ENCODE measurements at places on chromosomes 16 and 17.

- DNase-seq, result no peak
These were observed 25.7 kb downstream of the CMTM4 start for GRCh38 chr16:66670691-66671388.

DNA sequence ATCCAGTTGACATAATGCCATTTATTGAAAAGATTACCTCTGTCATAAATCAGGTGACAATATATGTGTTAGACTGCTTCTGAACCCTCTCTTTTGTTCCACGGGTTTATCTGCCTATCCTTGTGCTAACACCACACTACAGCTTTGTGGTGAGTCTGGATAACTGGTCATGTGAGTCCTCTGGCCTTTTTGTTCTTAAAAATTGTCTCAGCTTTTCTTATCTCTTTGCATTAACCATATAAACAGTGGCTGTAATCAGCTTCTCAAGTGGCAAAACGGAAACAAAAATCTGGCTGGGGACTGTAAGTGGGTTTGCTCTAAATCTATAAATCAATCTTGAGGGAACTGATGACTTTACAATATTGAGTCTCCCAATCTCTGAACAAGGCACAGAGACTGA, 44.6 kb downstream of the STX8 start:
- DNase-seq, result no peak

DNA sequence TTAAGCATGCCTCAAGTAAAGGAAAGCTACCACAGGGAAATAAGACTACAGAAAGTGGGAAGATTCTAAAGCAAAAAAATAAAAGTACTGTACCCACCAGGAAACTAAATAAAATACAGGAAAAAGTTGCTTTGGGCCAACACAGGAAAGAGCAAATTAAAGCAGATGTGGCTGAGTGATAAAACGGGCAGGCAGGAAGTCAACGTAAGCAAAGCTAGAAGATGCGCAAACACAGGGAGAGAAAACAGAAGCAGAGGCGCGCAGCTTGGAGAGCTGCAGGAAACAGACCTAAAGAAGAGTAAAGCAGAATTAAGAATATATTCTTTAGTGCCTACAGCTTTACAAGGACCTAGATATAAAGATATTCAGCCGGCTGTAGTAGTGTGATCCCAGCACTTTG, 21.7 kb downstream of the USP36 start:
- DNase-seq, result no peak

DNA sequence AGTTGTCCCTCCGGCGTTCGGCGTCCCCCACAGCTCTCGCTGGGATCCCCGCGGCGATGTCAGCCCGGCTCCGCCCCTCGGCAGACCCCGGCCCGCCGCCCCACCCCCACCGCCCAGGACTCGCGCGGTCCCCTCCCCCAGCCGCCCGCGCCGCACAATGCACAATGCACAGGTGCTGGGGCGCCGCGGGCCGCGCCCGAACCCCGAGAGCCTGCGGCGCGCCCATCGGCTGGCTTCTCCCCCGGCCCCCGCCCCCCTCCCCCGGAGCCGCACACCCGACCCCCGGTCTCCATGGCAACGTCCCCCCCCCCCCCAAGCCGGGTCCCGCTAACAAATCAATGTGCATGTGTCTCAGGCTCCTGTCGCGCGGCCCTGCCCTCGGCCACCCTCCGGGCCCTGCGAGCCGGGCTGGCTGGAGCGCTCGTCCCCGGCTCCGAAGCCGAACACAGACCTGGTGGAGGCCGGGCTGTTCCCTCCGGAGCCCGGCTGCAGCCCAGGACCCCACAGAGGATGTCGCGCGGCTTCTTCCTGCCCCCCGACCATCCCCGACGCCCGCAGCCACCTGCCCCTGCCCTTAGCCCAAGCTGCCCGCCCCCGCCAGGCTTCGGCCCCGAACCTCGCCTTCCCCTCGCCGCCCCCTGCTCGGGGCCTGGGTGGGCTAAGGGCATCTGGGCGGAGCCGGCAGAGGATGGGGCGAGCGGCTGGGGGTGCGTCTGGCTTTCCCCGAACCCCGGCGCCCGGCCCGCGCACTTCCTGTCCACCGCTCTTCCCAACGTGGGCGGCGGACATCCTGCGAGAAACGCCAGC, 818 bp upstream of the CBX8 start:
- DNase-seq, result peak; percentile 36

DNA sequence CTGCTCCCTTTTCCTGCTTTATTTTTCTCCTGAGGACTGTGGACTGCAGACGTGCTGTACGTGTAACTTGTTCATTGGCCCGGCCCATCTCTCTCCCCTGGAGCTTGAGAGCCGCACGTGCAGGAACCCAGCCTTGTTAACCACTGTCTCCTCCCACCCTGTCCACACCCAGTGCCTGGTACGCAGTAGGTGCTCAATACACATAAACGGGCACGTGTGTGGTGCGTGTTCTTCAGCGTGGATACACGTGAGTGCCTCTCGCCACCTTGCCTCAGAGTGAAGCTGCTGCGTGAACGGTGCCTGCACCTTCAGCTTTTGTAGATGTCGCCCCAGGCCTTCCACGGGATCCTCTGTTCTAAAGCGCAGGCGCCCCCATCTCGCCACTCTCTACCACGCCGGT, 96.3 kb upstream of the CHMP6 start:
- DNase-seq, result no peak

DNA sequence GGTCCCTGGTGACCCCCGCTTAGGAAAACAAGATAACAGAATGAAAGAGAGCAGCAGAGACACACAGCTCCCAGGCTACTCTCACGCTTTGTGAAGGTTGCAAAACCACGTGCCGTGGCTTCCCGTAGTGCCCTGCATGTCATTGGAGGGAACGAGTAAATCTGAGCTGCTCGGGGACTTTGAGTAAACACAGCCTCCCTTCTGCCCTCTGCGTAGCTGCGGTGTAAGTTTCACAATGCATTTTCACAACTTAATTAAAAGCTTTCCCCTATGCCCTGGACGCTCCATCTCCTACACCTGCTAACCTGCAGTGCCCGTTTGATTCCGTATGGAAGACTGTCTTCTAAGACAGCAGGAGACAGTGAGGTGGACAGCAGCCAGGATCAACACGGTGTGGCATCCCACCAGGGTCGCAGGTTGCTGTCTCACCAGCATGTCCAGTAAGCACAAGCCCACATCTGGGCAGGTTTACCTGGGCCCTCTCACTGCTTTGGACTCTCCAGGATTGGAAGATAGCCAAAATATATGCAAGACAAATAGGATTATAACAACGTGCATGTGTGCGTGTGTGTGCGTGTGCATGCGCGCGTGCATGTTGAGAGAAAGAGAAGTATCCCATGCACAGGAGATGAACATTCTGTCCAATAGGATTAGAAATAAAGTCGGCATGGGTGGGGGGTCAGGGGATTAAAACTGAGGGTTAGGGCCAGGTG, 116.4 kb upstream of the RCVRN start:
- DNase-seq, result peak; percentile 30

- DNase-seq, result no peak
These were observed 483.1 kb upstream of the ERCC4 start for GRCh38 chr16:13436641-13437412.
